ENCODE measurements at places on chromosomes 6 and 20.

- no peak for DNase-seq
These were observed 102.0 kb upstream of the RUNX2 start for GRCh38 chr6:45226081-45226480.

GRCh38 chr20:52937591-52938100, 34.5 kb upstream of the TSHZ2 start:
- DNase-seq = no peak

DNA sequence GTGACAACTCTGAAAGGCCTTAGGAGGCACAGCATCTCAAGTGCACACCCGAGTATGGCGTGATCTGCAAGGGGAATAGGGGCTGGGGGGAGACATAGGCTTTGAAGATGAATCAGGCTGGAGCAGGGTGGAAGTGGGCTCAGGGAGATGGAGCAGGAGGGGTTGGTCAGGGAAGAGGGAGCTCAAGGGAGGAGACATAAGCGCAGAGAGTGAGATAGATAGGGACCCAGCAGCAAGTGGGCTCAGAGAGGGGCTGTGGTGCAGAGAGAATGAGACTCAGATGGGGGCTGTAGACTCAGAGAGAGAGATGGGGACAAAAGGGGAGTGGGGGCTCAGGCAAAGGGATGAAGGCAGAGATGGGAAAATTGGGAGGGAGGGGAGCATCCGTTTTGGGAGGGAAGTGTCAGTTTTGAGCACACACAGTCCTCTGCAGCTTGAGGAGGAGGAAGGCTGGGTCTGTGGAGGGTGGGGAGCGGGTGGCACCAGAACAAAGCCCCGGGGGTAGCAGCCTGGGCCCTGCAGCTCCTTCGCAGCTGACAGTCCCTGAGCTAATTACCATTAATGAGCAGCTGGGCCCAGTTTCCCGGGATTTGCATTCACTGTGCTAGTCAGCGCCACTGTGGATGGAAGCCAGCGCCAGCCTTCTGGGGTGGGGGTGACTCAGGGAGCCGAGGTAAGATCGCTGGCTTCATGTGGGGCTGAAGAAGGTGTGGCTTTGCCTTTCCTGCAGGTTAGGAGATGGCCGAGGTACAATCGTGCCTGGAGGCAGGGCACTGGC, 18.7 kb downstream of the SRXN1 start:
- no peak for DNase-seq

DNA sequence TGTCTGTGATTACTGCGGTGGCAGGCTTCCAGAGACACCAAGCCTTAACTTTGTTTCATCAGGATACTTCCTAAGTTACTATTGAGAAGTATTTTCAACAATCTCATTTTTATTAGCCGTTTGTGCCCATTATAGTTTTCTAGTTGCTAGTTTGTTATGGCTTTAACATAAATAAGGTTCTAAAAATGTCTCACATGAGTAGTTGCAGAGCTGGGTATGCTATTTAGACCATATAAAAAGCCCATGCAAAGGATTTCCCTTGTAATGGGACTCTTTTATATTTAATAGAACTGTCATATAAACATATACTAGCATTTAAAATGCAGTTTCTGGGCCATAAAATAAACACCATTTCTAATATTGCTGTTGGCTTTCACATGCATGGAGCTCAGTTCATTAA, 205.3 kb upstream of the TCF21 start:
- DNase-seq = no peak

DNA sequence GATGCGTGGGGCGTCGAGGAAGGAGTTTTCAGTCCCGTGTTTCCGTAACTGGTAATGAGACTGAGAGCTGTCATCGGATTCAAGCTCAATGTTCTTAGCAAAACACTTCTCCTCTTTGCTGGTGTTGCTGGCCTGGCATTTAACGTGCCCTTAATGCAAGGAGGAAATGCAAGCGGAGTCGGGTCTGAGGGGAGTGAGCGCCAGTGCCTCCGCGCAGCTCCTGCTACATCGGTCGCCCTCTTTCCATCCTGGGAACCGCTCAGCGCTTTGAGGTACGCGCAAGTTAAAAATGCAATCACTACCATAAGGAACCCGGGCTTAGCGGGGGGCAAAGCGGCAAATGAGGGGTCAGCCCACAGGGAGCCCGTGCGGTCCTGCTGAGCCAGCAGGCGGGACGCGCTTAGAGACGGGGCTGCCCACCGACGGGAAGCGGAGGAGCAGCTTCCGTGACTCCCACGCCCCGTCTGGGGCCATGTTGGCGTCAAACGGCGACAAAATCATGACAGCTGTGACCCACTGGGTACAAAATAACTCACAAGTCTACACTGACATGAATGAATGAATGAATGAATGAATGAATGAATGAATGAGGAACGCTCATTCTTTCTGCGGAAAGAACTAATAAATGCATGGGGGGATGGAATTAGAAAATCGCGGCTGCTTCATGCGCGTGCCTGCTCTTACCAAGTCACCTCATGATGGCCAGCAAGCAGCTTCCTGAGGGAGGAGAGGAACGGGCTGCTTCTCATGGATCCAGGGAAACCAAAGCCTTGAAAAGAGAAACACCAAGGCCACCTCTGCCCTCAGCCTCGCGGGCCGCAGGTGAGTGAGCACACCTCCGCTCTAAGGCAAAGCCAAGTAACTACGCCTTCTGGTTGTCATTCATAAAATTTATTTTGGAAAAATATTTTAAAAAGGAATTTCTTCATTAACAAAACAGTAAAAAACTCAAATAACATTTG, 9.3 kb downstream of the DLL1 start:
- no peak for DNase-seq

GRCh38 chr6:168049277-168049676, 29.7 kb downstream of the FRMD1 start:
- no peak for DNase-seq

DNA sequence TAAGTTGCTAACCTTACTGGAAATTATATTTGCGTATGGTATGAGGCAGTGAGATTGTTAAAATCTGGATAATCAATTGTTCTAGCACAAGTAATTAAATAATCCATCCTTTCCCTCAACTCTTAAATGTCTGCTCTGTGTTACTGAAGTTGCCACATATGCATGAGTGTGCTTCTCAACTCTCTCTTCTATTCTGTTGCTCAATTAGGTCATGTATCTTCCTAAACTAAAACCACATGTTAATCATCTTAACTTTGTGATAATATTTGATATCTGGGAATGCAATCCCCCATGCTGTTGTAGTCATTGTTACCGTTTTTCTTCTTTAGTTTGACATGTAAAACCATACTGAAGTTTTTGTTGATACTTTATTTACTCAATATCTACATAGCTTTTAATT, 63.5 kb upstream of the STMND1 start:
- DNase-seq = peak; percentile 80

- DNase-seq = peak; percentile 82
These were observed 35.5 kb upstream of the NCOA3 start for GRCh38 chr20:47466213-47466612.

DNA sequence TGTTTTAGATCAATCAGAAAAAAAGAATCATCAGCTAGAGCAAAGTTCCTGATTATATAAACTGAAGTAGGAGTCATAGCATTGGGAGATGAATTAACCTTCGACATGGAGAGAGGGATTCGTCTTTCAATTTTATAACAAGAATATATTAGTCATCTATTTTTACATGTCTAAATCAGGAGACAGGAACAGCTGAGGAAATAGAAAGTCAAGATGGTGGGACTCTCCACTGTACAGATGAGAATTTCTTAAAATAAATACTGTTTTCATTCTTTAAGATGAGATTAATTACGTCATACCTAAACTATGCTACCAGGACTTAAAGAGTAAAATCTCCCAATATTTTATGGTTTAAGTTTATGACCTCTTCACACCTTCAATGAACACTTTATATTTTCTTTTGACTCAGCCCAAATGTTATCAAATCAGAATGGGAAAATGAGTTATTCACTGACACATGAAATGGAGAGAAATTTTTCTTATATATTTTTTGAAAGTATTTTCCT, 1137.7 kb downstream of the EPHA7 start:
- no peak for DNase-seq

GRCh38 chr6:36445621-36446020, 2.8 kb downstream of the KCTD20 start:
- no peak for DNase-seq

DNA sequence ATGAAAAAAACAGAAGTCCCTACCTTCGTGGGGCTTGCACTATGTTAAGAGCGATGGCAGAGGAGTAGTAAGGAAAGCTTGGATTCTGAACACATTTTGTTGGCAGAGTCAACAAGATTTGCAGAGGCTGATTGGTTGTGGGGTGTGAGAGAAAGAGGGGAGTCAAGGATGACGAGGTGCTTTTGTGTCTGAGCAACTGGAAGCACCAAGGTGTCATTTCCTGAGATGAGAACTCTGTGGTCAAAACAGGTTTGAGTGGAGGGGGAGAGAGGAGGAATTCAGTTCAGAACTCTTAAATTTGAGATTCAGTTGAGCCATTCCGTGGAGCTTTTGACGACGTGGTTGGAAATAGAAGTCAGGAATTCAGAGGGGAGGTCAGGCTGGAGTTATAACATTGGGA, 3.5 kb downstream of the OCSTAMP start:
- DNase-seq = no peak

DNA sequence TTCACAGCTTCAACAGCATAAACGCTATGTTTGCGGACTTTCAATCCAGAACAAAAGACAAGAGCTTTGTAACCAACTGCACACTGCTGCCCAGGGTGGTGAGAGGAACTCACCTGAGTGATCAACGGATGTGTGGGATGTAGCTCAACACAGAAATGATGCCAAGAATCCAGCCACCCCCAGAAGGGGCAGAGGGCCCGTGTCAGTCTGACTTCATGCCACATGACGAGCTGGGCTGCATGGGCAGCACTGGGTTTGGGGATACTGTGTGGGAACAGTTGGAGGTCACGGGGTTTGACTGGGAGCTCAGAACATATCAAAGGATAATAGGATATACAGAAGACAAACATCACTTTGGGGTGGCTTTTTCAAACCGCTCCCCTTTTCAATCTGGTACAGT, 79.4 kb upstream of the TRAF3IP2 start:
- DNase-seq = no peak

DNA sequence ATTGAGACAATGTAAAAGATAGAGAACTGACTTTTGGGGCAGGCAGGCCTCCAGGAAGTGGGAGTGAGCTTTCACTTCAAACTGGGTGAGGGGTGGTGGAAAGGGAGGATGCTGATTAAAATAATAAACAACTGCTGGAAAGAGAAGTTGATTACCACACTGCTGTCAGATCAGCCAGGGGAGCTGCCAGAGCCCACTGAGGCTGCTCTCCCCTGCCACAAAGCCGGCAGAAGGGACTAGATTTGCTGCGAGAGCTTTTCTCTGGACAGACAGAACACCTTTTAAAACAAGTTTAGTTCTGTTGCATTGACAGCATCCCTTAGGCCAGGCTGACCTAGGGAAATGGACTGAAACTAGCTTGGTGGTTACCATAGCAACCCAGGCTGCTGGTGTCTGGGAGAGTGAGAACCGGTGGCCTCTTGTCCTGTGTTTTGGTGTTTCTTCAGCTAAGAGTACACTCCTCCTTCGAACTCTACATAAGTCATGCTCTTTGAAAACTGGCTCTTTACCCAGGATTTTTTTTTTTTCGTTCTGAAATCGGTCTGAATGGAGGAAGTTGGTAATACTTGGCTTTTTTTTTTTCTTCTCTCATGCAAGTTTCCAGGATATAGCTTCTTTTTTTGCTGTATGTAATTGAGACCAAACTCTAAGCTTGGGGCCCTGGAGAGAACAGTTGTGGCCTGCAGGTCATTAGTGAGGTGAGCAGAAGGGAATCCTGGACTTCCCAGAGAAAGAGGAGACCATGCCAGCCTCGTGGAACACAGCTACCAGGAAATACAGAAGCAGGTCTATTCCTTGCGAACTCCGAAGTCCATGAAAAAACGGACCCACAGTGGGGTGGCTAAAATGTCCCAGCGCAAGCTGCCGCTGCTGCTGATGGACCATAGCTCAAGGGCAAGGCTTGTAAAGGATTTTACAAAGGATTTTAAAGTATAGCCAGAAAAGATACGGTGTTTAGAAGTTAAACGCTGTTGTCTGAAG, 374.4 kb downstream of the UTRN start:
- peak; percentile 81 for DNase-seq

GRCh38 chr20:50107086-50107660, 5.8 kb downstream of the UBE2V1 start:
- no peak for DNase-seq

- DNase-seq = peak; percentile 91
These were observed 38.0 kb downstream of the RWDD2A start for GRCh38 chr6:83231146-83231545.

- no peak for DNase-seq
These were observed 65.6 kb downstream of the ADNP start for GRCh38 chr20:50865591-50865990.

GRCh38 chr20:36481380-36482043, 59.8 kb upstream of the MYL9 start:
- DNase-seq = no peak

- DNase-seq = no peak
These were observed 22.7 kb downstream of the THEMIS start for GRCh38 chr6:127878115-127878514.

GRCh38 chr6:108254433-108255410, 6.1 kb downstream of the SNX3 start:
- DNase-seq = no peak

DNA sequence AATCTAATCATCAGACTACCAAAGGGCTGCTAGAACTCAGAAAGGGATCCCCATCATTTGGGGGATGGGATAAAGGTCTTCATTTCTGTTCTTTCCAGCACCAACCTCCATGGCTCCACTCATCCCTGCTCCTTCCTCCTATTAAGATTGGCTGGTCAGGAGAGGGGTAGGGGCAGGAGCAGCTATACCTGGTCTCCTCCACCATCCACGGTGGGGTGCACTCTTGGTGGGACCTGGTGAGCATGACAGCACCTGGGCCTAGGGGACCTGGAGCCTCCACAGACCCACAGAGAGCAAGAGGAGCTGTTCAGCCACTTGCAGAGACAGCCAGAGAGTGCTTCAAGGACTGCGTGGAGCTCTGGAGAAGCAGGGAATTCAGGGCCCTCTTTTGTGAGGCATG, 6.1 kb upstream of the ULBP2 start:
- DNase-seq = no peak

- no peak for DNase-seq
These were observed 83.2 kb upstream of the TAB2 start for GRCh38 chr6:149234051-149234962.

DNA sequence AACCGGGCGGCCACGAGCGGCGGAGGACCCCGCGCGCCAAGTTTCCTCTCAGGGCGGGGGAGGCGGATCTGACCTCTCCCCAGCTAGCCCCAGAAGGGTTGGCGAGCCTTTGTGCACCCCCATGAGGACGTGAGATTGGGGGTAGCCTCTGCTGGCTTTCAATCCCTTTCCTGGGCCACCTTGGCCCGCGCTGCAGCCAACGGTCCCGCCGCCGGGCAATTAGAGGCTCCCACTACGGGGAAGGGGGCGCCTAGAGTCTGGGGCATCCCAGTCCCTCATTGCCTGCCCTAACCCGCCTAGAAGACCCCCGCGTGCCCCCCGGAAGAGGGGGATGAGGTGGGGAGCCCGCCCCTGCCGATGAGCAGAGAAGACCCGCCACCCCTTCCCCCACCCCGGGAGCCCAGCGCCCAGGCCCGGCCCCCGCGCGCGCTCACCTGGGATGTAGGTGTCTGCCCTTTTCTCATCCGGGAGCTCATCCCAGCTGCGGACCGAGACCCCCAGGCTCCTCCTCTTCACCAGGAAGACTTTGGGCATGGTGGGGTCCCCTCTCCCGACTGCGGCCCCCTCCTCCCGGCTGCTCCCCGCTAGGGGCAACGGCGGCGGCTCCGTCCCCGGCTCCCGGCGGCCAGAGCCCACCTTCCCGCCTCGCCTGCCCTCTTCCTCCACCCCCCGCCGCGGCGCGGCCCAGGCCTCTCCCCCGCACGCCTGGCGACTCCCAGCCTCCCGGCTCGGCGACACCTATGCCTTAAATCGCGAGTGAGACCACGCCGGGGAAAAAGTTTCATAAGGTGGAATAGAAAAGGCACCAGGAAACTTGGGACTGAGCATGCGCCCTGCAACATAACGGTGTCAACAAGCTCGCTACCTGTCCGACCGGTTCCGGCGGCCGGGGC, at the start of gene OVOL2:
Gene OVOL2, minus strand, starts transcription at position 816 of the 893 bp plus-strand sequence. Its CDS starts 282 bp downstream, at position 534.
- DNase-seq = no peak
